ENCODE measurements at places on chromosomes 7 and 10. TPM values are rescaled to one million over a fixed set of nuclear protein-coding genes. Genes with fewer than 3 reads are reported as not detected.

The CLRN3 gene
- not detected for total RNA-seq

DNA sequence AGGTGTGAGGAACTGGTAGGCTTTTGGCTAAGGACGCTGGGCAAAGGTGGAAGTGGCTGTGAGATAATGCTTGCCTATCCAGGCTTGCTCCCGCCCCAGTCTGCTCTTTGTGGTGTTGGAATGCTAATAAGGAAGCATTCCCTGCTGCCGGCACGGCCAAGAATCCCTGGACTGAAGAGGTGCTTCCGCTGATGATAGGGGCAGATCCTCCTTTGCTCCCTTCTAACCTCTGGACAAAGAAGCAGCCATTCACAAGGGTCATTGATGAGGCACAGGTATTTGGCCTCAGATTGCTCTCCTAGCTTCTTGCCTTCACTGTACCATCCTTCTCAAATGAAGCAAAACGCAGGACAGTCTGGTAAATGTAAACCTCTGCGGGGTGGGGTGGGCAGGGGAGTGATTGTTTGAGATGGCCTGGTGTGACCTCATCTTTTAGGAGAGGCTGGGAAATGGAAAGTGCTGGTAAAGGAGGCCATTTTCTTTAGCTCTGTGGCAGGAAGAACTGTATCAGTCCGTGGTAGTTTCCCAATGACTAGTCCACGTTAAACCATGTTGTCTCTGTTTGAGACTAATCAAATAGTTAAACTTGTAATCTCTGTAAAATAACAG, 1.7 kb downstream of the PGAM1 start:
- DNase-seq, result peak; percentile 20

- DNase-seq, result no peak
Measured at GRCh38 chr7:40833191-40833887, 698.5 kb downstream of the SUGCT start.

The EDRF1 gene
- 21.9 TPM for total RNA-seq

DNA sequence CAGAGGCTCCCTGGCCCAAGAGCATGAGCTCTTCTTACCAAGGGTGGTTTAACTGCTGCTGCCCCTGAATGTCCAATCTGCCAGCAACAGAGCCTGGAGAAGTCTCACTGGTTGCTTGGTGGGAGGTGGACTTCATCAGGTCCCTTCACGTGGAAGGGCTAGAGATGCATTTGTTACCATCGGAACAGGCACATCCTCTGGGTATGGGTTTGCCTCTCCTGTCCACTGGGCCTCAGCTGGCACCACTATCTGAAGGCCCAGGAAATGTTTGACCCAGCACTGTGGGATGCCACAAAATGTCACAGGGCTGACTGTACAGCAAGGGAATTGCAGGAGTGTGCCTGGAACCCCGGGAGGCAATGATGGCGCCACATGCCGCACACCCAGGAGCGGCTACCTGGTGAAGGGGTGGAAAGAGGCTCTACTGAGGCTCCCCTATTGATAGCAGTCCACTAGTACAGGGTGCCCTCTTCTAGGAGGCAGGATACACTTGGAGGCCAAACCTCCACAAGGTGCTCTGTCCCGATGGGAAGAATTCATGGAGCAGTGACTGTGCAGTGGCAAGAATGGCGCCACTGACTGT, 603.1 kb upstream of the MGMT start:
- DNase-seq, result no peak

The PNLIPRP1 gene
- not detected for total RNA-seq

GRCh38 chr7:120920591-120921274, 29.8 kb upstream of the ING3 start:
- DNase-seq, result no peak

The TUBAL3 gene
- not detected for total RNA-seq

The MALRD1 gene
- total RNA-seq, result not detected

The GPRIN2 gene
- total RNA-seq, result not detected

GRCh38 chr10:79203014-79203644, 134.4 kb downstream of the ZMIZ1 start:
- no peak for DNase-seq

- DNase-seq, result no peak
Measured at GRCh38 chr7:92295391-92295790, 49.6 kb downstream of the ANKIB1 start.

GRCh38 chr7:153628825-153629224, 423.4 kb upstream of the DPP6 start:
- no peak for DNase-seq

DNA sequence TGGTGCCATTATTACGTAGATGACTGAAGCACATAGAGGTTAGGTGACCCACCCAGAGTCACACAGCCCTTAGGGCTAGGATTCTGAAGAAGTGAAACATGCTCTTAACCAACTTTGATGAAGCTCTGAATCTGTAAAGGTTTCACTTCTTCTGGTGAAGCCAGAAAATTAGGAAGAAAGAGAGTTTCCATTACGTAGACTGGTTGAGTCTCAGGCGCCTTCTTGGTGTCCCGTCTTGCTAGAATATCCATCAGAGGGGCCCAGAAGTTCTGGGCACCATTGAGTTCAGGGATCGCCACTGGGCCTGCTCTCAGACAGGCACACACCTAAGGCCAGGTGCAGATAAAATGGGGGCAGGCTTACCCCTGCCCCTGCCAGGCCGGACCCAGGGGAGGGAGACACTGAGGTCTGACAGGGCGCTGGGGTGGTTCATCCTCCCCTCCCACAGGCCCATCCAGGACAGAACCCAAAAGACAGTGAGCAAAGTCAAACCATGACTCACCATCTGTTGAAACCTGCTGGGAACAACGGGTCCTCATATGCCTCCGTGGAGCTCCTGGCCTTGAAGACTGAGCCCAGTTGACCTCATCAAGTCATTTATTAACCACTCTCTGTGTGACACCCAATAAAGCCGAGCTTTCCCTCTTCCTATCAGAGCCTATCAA, 33.2 kb downstream of the DRGX start:
- no peak for DNase-seq

The H2AZ2 gene
- 164 TPM for total RNA-seq

DNA sequence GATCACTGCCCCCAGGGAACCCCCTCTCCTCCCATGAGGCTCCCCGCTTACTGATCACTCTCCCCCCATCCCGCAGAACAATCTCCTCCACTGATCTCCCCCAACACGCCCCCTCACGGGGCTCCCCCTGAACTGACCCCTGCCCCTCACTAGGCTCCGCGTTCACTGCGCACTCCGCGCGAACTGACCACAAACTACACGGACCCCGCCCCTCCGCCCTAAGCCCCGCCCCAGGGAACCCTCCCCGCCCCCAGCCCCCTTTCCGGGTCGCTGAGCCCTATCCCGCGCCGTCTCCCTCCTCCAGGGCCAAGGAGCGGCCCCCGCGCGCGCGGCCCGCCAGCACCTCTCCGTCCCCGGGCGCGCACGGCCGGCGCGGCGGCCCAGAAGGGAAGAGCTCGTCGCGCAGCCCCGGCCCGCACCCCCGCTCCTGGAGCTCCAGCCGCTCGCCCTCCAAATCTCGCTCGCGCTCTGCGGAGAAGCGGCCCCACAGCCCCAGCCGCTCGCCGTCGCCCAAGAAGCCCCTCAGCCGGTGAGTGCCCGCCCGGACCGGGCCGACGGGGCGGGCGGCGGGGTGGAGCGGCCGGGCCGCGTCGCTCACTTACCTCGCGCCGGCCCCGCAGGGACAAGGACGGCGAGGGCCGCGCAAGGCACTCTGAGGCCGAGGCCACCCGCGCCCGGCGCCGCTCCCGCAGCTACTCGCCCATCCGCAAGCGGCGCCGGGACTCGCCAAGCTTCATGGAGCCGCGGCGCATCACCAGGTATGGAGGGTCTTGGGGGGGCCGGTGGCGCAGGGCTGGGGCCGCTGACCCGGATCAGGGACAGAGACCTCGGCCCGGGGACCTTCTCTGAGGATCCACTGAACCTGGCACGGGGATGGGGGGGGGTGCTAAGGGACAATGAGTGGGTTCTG, 19.9 kb upstream of the HSPB1 start:
- no peak for DNase-seq

DNA sequence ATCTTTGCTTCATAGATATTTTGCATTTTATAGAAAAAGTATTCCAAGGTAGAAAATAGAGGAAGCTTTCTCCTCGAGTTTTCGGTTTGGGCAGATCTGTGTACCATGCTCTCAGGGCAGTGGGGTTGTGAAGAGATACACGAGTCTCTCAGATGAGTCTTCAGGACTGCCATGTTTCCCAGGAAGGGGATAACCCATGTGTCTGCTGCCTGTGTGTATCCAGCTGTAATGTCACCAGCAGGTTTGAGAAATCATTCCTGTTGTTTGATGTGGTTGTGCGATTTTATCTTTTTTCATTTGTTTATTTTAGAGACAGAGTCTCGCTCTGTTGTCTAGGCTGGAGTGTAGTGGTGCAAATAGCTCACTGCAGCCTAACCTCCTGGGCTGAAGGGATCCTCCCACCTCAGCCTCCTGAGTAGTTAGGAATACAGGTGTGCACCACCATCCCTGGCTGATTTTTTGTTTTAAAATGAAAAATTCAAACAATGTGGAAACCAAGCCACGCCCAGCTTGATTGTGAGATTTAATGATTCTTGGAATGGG, 48.9 kb downstream of the SNX10 start:
- DNase-seq, result no peak

The TFEC gene
- total RNA-seq, result not detected

The ZNF467 gene
- 1.1 TPM for total RNA-seq

GRCh38 chr10:15660990-15661389, 58.7 kb downstream of the ITGA8 start:
- DNase-seq, result no peak

DNA sequence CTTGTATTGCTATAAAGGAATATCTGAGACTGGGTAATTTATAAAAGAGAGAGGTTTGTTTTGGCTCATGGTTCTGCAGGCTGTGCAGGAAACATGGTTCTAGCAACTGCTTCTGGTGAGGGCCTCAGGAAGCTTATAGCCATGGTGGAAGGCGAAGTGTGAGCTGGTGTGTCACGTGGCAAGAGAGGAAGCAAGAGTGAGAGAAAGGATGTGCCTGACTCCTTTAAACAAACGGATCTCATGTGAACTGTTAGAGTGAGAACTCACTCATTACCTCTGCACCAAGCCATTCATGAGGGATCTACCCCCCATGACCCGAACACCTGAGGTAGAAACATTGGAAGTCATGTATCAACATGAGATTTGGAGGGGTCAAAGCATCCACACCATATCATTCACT, 7.7 kb upstream of the ITPRIP start:
- DNase-seq, result no peak

DNA sequence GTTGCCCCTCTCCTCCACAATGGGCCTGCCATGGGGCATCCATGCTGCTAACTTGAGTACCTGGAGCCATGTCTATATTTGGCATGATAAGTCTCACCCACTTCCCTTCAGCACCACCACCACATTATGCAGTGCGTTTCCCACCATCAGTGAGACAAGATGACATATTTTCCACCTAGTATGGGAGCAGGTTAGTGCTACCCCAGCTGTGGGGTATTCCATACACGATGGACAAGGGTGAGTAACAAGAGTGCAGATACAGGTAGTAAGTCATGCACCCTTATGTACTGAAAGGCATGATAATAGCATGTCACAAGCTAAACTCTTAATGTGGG, 21.2 kb upstream of the OR2AE1 start:
- DNase-seq, result no peak

DNA sequence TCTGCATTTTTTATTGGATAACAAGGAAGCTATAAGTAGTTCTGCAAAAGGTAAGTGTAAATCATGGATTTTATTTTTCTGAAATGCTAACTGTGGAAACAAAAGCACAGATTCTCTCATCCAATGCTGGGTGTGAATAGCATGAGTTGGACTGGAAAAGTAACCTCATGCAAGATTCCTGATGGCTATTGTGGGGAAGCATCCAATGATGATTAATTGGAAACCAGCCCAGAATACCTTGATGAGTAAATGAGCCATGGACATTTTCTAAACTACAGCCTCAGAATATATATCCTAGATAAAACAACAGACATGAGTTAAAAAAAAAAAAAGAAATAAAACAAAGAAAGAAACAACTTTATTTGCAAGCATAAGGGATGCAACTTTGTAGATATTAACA, 934.6 kb downstream of the CCSER2 start:
- DNase-seq, result no peak

The MEOX2 gene
- not detected for total RNA-seq

The CALCR gene
- total RNA-seq, result not detected

DNA sequence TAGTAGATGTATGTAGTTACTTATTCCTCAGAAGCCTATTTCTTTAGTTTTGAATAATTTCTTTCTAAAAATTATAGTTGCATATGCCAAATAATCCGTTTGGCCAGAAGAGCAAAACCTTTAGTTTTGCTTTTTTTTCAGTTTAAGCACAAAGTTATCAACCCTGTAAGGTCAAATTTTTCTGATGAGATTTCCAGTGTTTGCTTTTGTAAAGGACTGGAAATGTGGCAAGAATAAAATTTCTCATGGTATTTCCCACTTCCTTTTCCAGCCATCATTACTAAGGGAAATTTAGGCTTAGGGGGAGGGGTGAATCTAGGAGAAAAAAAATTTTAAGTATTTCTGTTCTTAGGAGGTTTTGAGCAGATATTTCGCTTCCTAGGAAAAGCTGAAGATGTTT, 7.6 kb downstream of the CALD1 start:
- DNase-seq, result no peak

The ANKRD61 gene
- not detected for total RNA-seq

- DNase-seq, result no peak
Measured at GRCh38 chr10:12367272-12367671, 17.9 kb downstream of the CAMK1D start.

GRCh38 chr7:91880016-91880412, 488 bp downstream of the MTERF1 start:
- no peak for DNase-seq

DNA sequence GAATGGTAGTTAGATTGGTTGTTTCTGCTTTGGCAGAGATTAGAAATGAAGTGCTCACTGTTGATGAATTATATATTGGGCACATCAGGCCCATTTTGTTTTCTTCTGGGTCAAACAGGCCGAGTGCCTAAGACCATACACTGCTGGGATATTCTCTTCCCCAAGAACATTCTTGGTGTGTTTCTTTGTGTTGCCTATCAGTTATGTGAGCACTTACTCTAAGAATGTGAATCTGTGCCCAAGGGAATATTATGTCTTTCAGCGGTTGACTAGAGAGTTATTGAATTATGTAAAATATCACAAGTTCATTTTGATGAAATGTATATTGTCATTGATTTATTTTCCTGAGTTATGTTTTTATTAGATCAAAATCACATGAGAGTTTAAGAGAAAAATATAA, 255.5 kb upstream of the SMIM30 start:
- no peak for DNase-seq

The SVOPL gene
- total RNA-seq, result not detected

- DNase-seq, result no peak
Measured at GRCh38 chr7:66464059-66464458, 164.6 kb upstream of the KCTD7 start.

- no peak for DNase-seq
Measured at GRCh38 chr10:122331615-122332446, 42.7 kb upstream of the PLEKHA1 start.

The NRG3 gene
- total RNA-seq, result not detected

The GOLGA7B gene
- total RNA-seq, result not detected

- DNase-seq, result no peak
Measured at GRCh38 chr7:78296644-78297371, 498.2 kb downstream of the PHTF2 start.

GRCh38 chr7:133023370-133024071, 58.4 kb downstream of the CHCHD3 start:
- no peak for DNase-seq
